Stimulated activated CD4-positive, alpha-beta T cell treated with anti-CD3 and anti-CD28 coated beads, Interleukin-15, amount 100 ng/mL, for 1 hour (primary cell): ENCODE measurements at places on chromosomes 12 and 14.

- no peak for DNase-seq
These were observed 145.7 kb downstream of the CHST11 start for GRCh38 chr12:104602406-104602805.

DNA sequence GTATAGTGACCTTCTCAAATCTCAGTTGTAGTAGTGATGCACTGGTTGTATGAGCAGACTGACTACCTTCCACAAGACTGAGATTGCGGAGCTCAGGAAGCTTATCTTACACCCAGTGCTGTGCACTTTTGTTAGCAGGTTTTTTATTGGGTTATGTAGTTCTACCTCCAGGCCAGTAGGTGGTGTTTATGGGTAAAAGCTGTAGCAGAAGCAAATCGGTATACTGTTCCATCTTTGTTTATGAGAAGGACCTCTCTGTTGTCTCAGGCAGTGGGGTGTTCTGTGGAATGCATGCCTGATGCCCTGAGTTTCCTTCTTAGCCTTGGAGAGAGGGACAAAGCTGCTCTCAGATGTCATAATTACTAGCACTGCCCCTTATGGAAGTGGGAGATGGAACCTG, 217.8 kb downstream of the LRFN5 start:
- no peak for DNase-seq

- DNase-seq: no peak
These were observed 9.5 kb downstream of the SRGAP1 start for GRCh38 chr12:63853978-63854377.

- DNase-seq: no peak
These were observed 1074.6 kb downstream of the FLRT2 start for GRCh38 chr14:86604561-86604960.

DNA sequence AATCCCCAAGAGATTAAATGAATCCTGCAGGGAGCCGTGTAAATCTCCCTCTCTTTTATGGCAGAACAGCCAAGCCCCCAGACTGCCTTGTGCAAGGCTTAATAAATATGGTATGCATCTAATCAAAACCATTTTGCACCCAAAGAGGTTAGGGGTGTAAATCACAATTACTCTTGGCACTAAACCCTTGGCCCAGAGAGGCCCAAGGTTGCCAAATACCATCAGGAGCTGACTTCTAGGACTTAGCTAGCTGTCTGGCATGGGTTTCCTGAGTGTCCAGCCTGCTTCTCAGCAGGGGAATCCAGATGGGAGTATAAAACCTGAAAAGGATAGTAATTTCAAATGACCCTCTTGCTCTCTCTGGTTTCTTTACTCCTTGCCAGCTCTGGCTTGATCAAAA, 610.4 kb downstream of the MED13L start:
- no peak for DNase-seq

DNA sequence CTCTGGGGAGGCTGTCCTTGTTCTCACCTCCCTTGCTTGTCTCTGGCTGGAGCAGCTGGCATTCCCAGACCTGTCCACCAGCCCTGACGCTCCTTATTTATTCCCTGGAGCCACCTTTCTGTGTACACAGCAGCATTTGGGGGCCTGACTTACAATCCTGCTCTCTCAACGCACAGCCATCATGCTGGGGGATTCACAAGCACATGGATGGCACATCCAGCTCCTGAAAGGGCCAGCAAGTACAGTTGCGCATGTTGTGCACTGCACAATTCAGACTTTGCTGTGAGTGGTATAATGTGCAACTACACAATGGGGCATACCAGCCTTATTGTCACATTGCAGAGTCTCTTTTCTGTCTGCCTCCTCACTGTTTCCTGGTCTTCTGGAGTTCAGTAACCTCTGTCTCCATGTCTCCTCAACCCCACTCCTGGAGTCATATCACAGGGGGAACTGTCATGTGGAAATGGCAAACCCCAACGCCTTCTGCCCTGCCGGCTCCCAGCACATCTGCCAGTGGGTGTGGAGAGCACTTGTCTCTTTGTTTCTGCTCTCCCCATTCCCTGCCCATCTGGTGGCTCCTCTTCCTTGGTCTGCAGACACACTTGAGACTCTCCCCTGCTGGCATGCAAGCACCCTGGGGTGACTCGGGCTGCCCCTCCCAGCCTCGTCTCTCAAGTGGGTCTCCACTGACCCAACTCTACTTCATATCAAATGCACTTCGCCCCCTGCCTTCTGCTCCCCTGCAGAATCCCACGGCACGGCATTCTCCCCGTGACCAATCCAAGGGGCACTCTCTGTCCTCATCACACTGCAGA, 41.2 kb upstream of the MEG3 start:
- DNase-seq: no peak

GRCh38 chr12:68065687-68066086, 76.4 kb downstream of the IFNG-AS1 start:
- DNase-seq: no peak

GRCh38 chr12:52119398-52120254, 40.1 kb downstream of the SMIM41 start:
- DNase-seq: no peak

DNA sequence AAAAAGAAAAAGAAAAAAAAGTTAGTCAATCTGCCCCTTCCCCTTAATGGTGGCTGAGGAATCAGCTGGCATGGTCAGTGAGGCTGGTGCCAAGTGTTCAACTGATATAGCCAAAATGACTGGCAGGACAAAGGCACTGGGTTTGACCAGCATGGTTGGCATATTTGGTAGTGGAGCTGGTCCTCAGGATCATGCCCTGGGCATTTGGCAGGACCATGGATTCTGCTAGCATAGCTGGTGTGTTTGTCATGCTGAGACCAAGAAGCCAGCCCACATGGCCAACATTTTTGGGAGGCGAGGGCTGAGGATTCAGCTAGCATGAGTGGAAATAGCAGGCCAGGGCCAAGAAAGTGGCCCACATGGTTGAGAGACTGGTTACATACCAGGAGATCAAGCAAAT, 136.5 kb downstream of the FBXL14 start:
- DNase-seq: no peak

GRCh38 chr14:67166450-67166853, 22.8 kb upstream of the GARIN2 start:
- DNase-seq: no peak

DNA sequence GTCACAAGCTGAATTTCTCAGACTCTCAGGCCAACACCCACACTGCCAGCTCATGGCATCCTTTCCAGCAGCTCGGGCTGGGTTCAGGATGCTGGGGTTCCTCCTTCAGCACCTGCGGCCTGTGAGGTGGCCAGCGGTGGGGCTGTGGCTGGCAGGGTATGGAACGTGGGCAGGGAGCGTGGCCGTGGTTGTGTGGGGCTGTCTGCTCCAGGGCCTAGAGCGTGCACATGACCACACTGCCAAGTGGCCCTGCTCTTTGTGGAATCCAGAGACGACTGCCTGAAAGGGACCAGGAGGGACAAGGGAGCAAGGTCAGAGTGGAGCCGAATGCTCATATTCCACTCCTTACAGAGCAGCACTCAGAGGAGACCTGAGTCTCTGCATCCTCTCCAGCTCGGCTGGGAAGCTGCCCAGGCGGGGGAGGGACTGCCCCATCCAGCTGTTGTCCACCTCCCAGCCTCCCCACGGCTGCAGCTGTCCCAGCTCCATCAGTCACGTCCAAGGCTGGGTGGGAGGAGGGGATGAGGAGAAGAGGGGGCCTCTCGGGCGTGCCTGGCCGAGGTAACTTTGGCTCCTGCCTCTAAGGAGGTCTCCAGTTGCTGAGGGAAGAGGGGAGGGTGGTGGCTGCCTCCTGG, 71.3 kb downstream of the TSPAN9 start:
- no peak for DNase-seq

GRCh38 chr14:103625356-103626095, 3.5 kb upstream of the KLC1 start:
- no peak for DNase-seq

- DNase-seq: no peak
These were observed 1012.0 kb downstream of the FLRT2 start for GRCh38 chr14:86541972-86542371.

- no peak for DNase-seq
These were observed 23.6 kb upstream of the SSTR1 start for GRCh38 chr14:38184132-38184531.

- no peak for DNase-seq
These were observed 51.2 kb upstream of the OR5AU1 start for GRCh38 chr14:21206753-21207684.

DNA sequence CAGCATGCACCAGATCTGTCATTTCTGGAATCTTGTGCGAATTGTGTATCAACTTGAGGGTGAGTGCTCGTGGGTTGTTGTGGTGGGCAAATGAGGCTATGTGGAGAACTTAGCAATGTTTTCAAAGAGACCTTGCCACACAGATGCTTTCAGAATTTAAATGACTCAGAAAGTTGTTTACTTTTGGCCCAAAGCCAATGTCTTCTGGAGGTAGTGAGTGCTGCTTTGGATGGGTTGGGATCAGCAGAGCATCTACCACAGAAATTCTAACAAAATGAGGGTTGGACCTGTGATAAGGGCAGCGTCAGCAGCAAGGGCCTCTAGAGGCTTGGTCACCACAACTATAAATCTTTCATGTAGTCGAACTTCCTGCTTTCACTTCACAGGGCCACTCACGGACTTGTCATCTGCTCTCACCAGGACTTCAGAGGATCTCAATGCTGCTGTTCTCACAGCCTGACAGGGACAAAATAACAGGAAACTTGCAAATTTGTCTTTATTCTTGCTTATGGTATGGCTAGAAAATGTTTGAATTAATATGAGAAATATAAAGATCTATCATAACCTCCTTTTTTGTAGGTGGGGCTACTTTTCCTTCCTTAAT, 111.4 kb downstream of the DACT1 start:
- DNase-seq: no peak

- DNase-seq: no peak
These were observed 76.3 kb downstream of the MYRFL start for GRCh38 chr12:69901221-69901905.

DNA sequence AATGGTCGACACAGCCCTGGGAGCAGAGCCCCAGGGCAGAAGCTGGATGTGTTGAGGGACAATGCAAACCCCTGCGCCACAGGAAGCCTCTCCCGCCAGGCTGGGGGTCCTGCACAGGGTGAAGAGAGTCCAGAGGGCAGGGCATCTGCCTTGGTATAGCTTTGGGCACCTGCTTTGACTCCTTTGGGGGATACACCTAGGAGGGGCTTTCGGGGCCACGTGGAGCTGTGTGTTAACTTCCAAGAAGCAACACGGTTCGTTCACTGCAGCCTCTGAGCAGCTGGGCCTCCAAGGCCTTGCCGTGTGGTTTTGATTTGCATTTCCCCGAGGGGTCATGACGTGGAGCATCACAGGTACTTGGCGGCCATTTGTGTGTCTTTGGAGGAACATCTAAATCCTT, 5.8 kb upstream of the PUS1 start:
- DNase-seq: no peak

DNA sequence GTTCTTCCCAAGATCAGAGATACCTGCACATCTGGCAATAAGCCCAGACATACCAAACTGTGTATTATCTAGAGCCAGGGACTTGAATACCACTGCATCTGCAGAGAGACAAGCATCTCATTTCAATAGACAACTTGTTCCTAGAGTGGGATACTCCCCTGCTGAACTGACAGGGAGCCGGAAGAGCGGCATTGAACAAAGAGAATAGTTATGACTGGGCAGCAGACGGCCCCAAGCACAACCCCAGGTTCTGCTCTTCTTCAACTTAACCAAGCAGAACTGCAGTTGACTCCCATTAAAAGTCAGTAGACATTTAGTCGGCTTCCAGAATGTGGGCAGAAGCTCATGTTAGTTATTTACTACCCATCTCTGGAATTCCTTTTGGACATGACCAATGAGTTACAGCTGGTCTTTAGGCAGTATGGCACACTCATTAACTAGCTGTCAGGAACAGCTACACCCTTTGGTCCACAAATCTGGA, 112.9 kb downstream of the HMGA2 start:
- no peak for DNase-seq

- no peak for DNase-seq
These were observed 27.5 kb downstream of the P2RX4 start for GRCh38 chr12:121237415-121237814.

- no peak for DNase-seq
These were observed 10.5 kb downstream of the PMEL start for GRCh38 chr12:55955344-55955743.

- no peak for DNase-seq
These were observed 1.6 kb upstream of the TAPBPL start for GRCh38 chr12:6450091-6450868.

GRCh38 chr14:35085441-35085840, 36.3 kb downstream of the PPP2R3C start:
- DNase-seq: no peak

DNA sequence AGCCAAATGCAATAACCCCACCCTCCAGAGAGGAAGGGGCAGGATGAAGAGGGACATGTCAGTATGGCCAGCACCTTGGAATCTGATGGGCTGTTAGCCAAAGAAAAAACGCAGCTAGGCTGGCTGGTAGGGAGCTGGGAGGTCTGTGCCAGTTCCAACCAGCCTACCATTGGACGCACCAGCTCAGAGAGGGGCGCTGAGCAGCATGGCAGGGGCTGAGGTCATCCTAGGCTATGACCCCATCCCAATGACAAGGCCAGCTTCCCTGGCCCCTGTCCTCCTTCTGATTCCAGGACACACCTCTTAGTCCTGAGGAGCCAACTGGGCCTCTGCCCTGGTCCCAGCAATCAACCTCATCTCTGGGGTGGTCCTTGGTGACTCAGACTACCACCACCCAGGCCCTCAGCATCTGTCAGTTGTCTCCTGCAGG, 12.2 kb downstream of the ACTN1 start:
- no peak for DNase-seq

DNA sequence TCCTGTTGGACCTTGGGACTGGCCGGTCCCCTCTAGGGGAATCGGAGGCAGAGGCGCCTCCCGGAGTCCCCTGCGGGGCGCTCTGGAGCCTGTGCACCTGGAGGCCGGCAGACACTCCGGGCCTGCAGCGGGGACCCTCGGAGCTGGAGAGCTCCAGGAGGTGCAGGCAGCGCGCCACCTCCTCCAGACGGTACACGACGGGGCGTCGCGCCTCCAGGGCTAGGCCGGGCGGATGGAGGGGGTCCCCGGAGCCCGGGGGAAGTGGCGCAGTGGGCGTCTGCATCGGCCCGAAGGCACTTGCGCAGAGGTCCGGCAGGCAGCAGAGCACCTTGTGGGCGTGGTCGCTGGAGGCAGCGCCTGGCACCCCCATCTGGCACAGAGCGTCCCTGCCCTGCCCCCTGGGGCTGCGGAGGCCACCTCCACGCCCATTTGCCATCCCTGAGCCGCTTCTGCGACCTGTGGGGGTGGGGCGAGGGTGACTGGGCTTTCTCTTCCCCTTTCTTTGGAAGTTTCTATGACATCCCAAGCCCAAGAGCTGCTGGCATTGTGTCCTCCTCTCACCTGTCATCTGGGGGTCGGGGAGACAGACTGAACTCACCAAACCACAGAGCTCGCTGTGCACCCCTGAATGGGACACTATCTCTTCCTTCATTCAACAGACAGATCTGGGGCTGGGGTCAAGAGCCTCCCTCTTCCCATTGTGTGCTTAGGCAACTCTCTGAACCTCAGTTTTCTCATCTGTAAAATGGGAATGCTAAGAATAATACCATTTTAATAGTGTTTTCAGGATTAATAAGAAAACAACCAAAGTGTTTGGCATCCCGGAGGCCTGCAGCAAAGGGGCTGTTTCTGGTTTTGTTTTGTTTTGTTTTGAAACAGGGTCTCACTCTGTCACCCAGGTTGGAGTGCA, 37.5 kb upstream of the CORO1C start:
- peak; percentile 3 for DNase-seq
